ENCODE measurements at places on chromosomes 3 and 15.

DNA sequence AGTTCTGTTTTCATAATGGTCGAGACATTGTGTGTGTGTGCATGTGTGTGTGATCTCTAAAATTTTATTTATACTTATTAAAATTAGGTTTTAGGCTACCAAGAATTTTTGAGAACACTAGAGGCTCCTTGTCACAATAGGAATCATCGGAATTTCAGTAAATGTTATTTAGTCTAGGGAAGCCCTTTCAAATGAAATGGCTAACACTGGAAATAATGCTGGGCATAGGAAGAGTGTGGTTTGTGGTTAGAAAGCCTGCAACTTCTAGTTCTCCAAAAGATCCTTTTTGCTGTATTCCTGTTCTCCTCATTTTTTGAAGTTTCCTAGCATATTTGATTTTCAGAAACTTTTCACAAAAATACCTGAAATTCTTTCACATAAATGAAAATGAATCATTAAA lies 92.5 kb upstream of the MBNL1 start:
- no peak for DNase-seq

DNA sequence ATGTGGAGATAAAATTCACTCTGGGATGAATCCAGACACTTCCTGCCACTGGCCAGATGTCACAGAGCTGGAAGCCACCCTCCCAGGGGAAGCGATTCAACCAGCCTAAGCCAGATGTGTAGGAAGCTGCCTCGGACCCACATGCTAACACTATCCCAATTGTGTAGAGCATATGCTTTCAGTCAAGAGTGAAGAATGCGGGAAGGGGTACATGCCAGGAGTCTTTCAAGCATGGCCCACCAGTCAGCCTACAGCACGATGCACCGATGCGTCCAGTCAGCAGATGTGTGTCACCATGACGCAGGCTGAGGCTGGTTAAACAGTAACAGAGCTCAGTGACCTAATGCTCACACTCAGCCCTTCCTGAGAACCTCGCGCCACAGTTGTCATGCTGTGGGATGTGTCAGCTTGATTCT lies 38.8 kb upstream of the BNC1 start:
- no peak for DNase-seq

- DNase-seq: no peak
These were observed 2.9 kb downstream of the STOML1 start for GRCh38 chr15:73989001-73989798.

- no peak for DNase-seq
These were observed 60.1 kb downstream of the DCLK3 start for GRCh38 chr3:36704280-36704679.

DNA sequence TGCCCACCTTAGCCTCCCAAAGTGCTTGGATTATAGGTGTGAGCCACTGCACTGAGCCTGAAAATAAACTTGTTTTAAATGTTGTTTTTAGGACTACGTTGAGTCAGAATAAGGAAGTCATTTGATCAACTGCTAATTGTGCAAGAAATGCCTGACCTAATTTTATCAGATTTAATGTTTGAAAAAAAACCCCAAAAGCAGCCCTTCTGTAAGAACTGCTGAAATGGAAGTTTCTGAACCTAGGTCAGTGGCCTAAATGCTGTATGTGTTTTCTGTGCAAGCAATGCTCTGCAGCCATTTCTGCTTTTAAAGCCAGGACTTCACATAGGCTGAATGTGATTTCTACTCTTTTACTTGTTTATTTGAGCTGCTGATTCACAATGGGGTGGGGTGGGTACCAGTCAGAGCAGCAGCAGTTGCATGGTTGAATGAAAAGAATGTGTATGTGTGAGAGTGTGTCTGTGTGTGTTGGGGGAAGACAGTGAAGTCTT lies 6.6 kb downstream of the GPX1 start:
- no peak for DNase-seq

DNA sequence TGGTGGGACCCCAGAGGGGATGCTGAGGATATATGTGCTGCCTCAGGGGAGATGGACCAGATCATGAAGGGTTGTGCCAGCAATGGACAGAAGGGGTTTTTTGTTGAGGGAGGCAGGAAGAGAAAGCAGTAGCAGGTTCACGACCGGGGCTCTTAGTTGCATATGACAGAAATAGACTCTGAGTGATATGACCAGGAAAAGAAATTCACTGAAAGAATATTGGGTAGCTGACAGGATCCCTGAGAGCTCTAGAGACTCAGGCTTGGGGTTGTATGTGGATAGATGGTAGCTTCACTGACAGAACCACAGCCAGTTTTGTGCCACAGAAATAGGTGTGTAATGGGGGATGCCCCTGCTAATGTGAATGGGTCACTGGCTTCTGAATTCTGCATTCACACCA lies 241.6 kb downstream of the ZNF621 start:
- no peak for DNase-seq

DNA sequence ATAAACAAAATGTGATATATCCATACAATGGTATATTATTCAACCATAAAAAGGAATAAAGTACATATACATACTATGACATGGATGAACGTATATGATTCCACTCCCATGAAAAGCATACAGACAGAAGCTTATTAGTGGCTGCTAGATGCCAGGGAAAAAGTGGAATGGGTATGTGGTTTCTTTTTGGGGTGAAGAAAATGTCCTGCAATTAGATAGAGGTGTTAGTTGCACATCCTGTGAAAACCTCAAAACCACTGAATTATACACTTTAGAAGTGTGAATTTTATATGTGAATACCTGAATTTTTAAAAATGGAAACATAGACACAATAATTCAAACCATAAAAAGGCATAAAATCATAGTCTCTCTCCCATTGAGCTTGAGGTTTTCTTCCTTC lies 11.2 kb downstream of the DENND6A start:
- no peak for DNase-seq

GRCh38 chr15:27601239-27601960 lies 497.7 kb downstream of the OCA2 start:
- peak; percentile 56 for DNase-seq

GRCh38 chr3:42637001-42637400 lies 16.5 kb upstream of the ZBTB47 start:
- no peak for DNase-seq

DNA sequence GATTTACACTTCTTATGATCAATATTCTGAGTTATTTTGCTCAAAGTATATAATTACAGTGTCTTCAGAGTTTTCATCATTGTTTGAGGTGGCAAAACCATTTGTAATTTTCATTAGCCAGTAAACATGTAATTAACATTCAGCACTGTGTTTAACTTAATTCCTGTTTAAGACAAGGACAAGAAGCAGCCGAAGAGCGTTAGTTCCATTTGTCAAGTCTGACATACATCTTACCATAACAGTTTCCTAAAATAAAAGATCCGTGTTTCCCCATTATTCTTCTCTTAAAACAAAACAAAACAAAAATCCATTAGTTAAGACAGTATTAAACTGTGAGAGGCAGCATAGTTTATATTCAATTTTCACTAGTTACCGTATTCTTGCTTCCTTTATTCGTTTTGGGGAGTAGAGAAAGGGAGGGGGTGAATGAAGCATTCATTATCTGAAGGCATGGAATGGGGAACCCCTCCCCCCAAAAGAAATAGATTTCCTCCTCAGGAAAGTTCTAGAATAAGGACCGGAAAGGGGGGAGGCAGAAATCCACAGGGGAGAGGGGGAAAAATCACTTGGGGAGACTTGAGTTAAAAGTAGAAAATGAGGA lies 5.5 kb upstream of the NR2F2 start:
- DNase-seq: no peak

DNA sequence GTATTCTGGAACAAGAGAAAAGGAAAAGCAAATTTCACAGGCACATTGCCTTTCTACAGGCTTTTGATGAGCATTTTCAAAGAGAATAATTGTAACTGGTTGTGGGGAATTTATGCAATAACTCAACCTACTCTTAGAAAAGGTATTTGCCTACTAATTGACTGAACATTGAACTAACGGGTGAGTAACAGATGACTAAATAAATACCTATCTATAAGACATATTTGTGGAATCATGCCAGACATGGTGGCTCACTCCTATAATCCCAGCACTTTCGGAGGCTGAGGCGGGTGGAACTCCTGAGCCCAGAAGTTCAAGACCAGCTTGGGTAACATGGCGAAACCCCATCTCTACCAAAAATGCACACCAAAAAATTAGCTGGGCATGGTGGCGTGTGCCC lies 367.7 kb downstream of the CGGBP1 start:
- DNase-seq: no peak

Measured in NCI-H2081 (cell line).